ENCODE measurements at places on chromosomes 3 and 15.

DNA sequence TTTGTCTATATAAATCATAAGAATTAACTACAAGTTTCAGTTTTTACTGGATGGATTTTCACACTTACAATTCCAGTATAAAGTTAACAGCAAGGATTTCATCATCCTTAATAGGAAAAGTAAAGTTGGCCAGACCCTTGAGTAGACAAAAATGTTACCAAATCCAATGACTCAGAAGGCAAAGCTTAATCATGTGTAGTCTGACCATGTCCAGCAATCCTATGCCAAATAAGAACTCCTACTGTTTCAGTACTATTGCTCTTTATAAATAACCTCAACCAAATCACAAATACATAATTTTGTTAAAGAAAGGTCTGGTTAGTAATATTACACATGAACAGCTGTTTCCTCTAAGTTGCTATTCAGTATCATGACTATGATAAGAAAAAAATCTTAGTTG is 35.0 kb downstream of the PLOD2 start:
- no peak for DNase-seq

GRCh38 chr3:170558427-170558826 is 27.4 kb downstream of the SLC7A14 start:
- DNase-seq: no peak

DNA sequence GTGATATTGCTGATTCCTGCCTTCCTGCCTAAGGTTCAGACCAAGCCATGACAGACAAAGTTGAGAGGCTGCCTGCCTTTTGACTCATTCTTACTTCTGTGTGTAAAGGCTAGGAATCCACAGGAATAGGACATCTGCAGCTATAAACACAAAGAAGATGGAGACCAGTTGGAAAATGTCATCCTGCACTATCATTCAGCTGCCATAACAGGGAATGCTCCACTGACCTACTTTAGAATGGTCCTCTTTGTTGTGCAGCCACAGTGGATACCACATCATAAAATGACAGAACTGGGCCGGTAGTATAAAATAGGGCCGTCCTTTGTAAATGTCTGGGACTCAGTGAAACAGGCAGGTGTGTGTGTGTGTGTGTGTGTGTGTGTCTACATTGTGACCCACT is 75.1 kb downstream of the STAC start:
- no peak for DNase-seq

- no peak for DNase-seq
Observed at GRCh38 chr3:171135549-171135948, 109.0 kb upstream of the SLC2A2 start.

GRCh38 chr15:49135911-49136310 is 19.5 kb downstream of the COPS2 start:
- no peak for DNase-seq

DNA sequence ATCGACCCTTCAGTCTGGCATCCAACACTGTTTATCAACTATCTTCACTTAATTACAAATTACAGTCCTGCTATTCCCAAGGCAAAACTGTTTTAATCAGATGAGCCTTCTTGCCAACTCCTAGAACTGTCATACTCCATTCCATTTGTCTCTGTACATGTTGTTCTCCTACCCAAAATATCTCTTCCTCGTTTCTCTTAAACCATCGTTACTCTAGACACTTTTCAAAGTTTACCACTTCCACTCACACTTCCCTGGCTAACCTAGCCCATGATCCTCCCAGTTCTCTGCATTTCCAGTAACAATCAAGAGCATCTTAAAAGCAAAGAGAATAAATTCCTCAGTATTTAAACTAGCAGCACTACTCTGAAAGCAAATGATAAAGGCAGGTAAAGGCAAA is 19.9 kb downstream of the ZNF106 start:
- no peak for DNase-seq

GRCh38 chr15:70272565-70273355 is 175.0 kb upstream of the TLE3 start:
- DNase-seq: no peak

- DNase-seq: no peak
Observed at GRCh38 chr15:73844356-73844755, 29.0 kb upstream of the TBC1D21 start.

DNA sequence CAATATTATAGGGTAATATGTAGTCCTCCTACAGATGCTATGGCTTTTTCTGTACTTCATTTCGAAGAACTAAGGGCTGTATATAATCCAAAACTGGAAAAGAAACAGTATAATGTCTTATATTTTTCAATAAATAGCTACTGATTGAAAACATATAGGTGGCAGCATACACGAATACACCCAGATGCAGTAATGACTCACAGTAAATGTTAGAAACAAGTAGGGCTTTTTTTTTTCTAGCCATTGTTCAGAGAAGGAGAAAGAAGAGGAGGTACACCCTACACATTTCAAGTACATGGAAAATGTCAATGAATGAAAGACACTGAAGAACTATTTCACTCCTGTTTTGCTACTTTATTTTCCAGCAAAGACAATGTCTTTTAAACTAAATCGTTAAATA is 9.4 kb downstream of the DAZL start:
- DNase-seq: no peak
